Daoy (cell line): ENCODE measurements at places on chromosomes 1 and 21.
A peak's percentile ranks its signal among the peaks of the same experiment; 100 is the strongest.

- peak; percentile 51 for DNase-seq
These were observed 105.5 kb downstream of the KIF26B start for GRCh38 chr1:245260110-245260882.

DNA sequence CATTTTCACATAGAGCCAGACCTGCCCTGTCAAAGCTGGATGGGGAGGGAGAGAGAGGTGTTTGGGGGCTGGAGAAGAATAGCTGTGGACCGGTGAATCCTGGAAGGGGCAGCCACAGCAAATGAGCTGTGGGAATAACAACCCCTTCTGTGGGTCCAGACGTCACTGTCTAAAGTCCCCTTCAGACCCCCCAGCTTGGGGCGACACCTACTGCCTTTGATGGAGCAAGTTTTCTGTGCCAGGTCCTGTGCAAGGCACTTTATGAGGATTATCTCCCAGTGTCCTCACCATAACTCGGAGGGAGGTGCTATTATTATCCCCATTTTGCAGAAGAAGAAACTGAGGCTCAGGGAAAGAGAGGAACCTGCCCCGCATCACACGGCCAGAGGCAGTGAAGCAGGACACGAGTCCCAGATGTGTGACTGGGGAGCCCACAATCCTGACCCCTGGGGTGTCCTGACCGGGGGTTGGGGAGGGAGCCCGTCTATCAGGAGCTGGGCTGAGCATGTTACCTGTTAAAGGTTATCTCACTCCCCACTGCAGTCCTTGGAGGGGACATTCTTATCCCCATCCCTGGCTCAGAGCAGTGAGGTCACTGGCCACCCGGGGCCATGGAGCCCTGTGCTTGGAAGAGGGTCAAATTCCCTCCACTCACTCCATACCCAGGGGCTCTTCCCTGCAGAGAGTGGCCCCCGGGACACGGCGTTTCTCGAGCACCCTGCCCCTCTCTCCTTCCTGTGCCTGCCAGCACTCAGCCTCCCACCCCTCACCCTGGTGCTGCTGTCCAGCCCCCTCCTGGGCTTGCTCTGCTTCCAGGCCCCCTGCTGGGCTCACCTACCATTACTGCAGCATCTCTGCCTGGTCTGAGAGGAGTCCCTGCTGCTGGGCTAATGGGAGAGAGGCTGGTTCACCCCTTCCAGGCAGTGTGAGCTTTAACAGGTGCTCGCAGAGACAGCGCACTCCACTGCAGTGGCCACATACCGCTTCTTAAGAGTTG lies 132.9 kb downstream of the PTPRU start:
- no peak for DNase-seq

- peak; percentile 24 for DNase-seq
These were observed 2.7 kb downstream of the DIO1 start for GRCh38 chr1:53896635-53897229.

- no peak for DNase-seq
These were observed 1526.1 kb downstream of the KCNT2 start for GRCh38 chr1:195082183-195082582.

DNA sequence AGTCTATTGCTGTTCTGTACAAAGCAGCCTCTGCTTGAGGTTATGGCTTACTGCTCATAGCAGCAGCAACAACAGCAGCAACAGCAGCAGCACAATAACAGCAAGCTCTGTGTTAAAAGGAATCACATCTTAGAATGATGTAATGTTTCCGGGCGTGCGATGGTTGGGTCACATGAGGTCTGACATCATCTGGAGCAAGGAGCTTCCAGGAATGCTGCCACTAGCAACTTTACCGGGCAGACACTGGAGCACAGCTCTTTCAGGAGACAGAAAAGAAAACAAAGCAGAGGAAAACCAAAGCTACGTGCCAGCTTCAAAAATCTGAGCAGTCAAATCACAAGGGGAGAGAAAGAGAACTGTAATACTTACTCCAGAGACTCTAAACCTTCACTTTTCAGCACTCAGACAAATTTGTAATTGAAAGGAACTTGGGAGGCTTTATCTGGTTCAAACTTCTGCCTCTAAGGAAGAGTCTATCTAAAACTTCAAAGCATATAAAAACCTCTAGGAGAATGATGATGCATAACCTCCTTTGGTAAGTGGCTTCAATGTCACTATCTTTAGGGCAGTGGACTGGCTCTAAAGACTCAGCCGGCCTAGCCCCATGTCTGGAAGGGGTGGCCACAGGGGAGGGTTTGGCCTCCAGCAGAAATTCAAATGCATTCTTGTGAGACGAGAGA lies 28.3 kb upstream of the RAB3GAP2 start:
- peak; percentile 85 for DNase-seq
